Skeletal muscle cell (primary cell): ENCODE measurements at places on chromosomes 1 and 21.
A peak's percentile ranks its signal among the peaks of the same experiment; 100 is the strongest.

DNA sequence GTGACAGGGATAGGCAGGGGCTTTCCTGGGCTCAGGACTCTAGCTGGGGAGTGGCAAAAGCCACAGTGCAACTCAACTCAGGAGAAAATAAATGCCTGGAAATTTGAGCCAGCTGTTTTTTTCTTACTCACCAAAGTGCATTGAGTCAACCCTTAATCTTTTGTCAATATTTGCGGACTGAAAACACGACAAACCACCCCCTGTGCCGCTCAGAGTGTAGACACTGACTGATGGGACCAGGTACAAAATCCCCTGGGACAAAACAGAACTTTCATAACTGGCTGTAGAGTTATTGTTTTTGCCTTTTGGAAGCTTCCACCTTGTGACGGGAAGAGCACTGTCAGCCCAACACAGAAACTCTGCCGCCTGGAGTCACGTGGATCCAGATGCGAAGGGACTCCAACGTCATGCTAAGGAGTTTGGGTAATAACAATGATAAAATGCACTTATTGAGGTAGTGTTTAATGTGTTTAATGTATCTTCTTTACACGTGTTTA is 164.6 kb downstream of the PLPP3 start:
- no peak for DNase-seq

DNA sequence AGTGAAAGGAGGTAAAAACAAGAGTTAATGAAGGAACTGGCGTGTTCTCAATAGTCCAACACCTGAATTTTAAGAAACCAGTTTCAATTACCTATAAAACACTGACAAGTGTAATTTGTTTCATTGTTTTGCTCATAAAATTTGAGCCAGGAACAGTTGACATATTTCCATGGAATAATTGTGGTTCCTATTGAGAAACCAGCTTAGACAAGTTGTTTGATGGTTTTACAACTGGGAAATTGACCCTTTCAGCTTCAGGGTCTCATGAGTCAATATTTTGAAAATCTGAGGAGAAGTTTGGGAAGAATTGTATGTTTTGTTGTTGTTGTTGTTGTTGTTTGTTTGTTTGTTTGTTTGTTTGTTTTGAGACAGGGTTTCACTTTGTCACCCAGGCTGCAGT is 69.1 kb upstream of the GADD45A start:
- DNase-seq: no peak

- peak; percentile 76 for DNase-seq
These were observed 355.1 kb downstream of the GPATCH2 start for GRCh38 chr1:217275655-217276398.

- no peak for DNase-seq
These were observed 74.6 kb downstream of the OBSCN start for GRCh38 chr1:228282329-228283042.

- no peak for DNase-seq
These were observed 16.4 kb downstream of the NCMAP start for GRCh38 chr1:24572301-24572700.

GRCh38 chr1:33180226-33180910 is 1.5 kb downstream of the TRIM62 start:
- peak; percentile 70 for DNase-seq

GRCh38 chr1:19044975-19045831 is 88.7 kb upstream of the IFFO2 start:
- no peak for DNase-seq

DNA sequence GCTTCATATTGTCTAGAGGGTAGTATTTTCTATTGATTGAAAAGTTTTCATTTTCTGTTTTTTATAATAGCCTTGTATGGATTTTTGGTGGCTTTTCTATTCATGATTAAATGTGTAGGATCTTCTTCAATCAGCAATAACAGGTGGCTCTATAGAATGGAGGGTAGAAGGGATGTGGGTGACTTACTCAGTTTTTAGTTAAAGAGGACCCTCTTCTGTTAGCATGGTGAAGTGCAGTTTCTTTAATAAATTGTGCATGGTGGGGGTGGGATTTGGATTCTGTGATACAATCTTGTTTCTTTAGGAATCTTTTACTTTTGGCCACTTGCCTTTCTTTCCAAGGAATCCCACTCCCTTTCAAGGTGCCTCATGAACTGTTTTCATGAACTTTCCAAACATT is 64.7 kb downstream of the SLC35A3 start:
- DNase-seq: no peak

DNA sequence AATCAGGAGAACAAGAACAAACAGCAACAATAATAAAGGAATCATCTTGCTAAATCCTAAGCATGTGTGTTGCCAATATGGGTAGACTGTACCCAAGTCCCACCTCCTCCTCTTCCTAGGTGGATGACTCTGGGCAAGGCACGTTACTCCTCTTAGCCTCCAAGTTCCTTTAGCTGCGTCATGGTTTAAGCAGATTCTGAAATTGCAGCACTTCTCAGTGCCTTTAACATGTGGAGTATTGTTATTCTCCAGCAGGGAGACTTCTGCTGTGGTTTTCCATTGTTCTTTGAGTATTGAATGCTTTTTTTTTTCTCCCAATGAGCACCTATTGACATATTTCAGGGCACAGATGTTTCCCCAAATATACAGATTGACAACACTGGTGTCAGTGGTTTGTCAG is 15.5 kb downstream of the ARHGEF10L start:
- DNase-seq: no peak

GRCh38 chr1:12174924-12175810 is 8.4 kb downstream of the TNFRSF1B start:
- no peak for DNase-seq

DNA sequence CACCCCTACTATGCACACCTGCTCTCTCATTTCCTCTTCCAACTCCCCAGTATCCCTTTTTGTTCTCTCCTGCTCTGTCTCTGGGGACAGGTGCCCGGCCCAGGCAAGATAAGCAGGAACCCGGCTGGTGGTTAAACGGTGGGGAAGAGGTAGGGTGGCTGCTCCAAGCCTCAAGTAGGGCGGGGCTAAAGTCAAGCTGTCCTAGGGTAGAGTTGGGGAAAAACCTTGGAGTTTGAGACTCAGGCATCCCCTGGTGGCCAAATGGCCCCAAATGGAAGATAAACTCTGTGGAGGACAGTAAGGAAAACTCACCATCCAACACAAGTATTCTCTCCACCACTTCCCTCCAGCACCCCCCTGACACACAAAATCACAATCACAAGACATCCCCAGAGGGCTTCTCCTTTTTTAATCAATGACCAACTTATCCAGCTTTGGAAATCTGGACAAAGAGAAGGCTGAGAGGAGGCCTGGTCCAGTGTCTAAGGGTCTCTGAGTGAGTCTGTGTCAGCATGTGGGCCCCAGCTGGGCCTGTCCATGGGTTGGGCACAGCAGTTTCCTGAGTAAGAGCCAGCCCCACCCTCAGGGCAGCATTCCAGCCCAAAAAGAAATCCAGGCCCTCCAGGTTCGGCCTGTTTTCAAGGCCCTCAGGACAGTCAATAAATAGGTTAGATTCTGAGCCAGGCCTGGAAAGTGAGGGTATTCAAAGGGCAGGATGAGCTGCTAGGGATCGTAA is 9.8 kb downstream of the POMGNT1 start:
- no peak for DNase-seq

- DNase-seq: peak; percentile 58
These were observed at the start of gene C1orf53 for GRCh38 chr1:197902454-197903195. Gene C1orf53, plus strand, starts transcription at chr1:197902630. Its CDS starts 20 bp downstream, at chr1:197902650.

DNA sequence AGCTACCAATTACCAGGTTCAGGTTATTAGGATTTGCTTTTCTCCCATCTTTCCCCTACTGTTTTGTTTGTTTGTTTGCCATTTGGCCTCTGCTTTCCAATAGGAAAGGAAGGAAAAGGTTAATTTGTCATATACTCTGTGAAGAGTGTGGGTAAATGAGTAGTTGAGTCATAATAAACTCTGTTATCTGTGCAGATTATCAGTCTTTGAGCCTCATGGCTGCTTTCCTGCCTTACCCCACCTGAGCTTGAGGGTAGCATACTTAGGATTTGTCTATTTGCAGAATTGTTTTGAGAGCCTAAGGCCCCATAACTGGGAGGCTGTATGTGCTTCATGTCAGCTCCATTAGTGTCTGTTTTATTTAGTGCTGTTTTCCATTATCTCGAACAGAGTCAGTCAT is 32.9 kb upstream of the SNX27 start:
- DNase-seq: no peak

DNA sequence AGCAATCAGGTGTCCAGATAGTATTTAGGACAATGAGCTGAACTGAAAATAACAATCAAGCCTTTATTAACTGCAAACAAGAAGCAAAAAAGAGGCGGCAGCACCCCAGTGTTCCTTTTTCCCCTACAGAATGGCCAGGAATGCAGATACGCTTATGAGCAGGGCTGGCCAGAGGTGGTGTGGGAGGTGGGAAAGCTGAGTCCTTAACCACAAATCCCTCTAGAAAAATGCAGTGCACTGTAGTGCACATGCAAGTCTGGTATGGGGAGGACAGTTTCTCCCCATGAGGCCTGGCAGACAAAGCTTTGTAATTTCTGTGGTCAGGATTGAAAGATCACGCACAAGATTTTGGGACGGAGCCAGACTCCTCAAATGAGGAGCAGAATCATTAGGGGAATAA is 10.7 kb upstream of the IFNAR1 start:
- DNase-seq: no peak

DNA sequence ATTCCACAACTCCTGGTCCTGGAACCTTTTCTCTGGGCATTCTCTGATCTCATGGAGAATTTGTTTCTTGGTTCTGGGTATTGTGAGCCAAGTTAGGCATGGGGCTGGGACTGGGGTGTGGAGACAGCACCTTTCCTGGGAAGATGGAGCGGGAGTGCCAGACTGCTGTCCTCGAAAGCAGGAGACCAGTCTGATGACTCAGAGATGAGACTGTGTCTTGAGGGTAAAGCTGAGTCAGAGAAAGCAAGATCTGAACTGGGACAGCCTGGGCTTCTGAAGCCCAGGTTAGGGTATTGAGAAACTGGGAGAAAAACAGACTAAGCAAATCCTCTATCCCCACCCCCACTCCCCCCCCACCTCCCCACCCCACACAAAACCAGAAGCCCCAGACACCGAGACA is 2.2 kb upstream of the KANK4 start:
- peak; percentile 41 for DNase-seq

DNA sequence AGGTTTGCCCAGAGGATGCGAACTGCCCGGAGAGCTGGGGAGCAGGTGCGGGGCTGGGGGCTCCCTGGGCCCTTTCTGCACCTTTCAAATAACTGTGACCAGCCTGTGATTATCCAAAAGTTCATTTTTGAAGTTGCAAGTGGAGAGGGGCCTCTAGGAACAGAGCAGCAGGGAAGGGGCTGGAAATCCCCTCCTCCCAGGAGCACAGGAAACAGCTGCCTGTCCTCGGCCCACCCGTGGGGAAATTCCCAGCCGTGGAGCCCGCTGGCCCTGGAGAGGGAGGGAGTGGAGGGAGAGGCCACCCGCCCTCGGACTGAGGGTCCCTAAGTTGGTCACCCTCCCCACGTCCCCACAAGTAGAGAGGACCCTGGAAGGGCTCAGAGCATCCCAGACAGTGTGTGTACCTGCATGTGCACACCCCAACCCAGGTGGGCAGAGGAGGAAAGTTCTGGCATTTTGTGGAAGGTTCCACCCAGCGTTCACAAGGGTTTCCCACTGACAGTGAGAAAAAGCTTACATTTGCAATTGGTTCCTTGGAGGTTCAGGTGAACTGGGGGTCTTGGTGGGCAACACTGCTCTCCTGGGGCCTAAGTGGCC is 1.2 kb upstream of the TNFRSF4 start:
- DNase-seq: no peak

DNA sequence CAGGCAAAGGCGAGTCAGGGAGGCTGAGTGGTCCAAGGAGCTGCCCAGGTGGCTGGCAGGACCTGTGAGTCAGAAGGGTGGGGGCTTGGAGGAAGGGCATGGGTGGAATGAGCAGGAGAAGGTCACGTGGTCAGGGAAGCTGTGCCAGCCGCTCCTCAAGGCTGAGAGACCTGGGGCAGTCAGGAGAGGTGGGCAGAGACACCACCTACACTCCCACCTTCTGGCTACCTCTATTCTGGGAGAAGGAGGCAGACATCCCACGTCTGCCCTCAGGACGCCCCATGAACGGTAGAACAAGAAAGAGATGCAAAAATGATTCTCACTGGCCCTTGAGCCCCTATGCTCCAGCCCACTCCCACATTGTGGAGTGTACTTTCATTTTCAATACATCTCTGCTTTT is 151.8 kb upstream of the RAB4A start:
- DNase-seq: no peak

GRCh38 chr1:15808955-15809354 is 1.5 kb upstream of the UQCRHL start:
- DNase-seq: no peak

GRCh38 chr21:43847301-43847700 is 17.7 kb upstream of the AGPAT3 start:
- no peak for DNase-seq

DNA sequence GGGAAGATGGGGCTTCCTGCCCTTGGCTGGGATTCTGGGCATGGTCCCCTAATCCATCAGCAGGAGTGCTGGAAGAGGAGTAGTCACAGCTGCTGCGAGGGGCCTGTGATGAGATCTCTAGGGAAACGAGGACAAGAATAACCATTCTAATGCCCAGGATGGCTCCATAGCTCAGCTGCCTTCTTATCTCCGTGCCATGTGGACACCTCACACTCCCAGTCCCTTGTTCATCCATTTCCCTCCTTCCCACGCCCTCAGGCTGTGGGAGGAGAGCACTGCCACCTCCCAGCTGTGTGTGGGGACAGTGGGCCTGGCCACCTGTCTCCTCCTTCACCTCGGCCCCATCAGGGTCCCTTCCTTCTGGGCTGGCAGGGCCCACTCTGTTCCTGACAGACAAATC is 16.1 kb upstream of the ETV3 start:
- DNase-seq: no peak

DNA sequence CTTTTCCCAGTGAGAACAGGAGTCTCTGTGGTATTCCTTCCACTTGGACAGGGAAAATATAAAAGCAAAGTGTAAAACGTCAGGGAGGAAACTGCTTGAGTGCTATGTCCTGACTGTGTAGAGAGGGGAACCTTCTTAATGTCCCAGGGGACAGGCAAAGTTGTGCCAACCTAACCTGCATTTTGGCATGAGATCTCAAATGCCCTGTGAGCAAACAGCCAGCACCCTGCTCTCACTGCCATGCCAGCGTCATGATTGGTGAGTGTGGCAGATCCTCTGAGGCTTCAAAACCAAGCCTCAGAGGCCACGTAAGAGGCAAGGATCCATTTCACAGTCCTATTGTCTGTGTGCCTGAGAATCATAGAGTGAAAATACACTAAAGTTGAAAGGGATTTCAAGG is 49.7 kb upstream of the RAP1A start:
- no peak for DNase-seq

GRCh38 chr1:101008229-101008834 is 17.3 kb downstream of the DPH5 start:
- no peak for DNase-seq

DNA sequence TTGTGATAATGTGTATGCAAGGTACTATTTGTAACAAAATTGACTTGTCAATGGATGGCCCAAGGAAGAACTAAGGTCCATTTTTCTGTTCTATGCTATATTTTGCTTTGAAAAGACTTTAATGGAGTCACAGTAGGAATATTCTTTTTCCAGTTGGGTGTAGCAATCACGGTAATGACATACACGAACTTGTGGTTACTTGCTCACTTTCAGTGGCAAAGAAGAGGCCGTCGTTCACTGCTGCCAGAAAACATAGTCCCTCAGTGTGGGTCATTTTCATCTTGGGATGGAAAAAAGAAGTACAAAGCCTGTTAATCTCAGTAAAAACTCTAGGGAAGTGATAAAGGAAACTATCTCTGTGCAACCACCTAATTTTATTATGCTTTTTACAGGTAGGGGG is 47.8 kb upstream of the LAMC2 start:
- no peak for DNase-seq

- DNase-seq: no peak
These were observed 109.1 kb downstream of the APP start for GRCh38 chr21:26061437-26061836.
